T-cell (primary cell): ENCODE measurements at places on chromosomes 1 and 21.
A peak's percentile ranks its signal among the peaks of the same experiment; 100 is the strongest.

DNA sequence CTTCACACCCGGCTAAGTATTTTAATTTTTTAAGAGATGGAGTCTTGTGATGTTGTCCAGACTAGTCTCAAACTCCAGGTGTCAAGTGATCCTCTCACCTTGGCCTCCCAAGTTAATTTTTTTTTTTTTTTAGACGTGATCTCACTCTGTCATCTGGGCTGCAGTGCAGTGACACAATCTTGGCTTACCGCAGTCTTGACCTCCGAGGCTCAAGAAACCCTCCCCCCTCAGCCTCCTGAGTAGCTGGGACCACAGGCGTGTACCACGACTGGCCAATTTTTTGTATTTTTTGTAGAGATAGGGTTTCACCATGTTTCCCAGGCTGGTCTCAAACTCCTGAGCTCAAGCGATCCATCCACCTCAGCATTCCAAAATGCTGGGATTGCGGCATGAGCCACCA is 11.7 kb upstream of the IFNLR1 start:
- no peak for DNase-seq

DNA sequence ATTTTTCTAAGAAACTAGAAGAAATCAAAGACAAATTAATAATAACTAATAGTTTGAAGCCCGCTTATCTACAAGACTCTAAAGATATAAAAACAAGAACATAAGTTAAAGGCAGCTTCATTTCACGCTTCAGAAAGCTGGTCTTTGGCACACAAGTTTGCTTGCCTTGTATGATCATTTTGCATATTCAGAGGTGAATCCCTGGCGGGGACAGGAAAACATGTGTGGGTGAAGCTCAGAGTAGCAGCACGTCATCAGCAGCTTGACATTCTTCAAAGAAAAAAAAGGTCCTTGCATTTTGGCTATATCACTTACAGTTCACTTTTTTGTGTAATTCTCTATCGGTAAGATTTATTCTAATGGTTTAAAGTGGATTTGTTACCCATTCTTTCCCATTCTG is 1911.8 kb downstream of the MRPL39 start:
- DNase-seq = no peak

GRCh38 chr1:93443454-93443853 is 4.5 kb upstream of the FNBP1L start:
- DNase-seq = no peak

DNA sequence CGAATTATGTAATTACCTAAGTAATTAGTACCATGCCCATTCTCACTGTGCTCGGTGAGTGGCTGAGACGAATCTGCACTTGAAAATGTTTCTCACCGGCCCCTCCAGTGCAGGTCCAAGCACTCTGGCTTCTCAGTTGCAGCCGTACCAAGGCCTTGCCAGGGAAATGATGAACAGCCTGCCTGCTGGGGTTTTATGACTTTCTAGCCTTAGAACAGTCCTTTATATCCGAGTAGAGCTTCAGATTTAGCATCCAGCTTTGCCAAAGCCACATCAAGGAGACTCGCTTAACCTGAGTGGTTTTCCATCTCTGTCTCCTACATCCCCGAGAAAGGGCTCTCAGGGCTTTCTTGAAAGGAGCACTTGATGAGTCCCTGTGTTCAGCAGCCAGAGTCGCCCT is 83.4 kb downstream of the GREM2 start:
- no peak for DNase-seq

DNA sequence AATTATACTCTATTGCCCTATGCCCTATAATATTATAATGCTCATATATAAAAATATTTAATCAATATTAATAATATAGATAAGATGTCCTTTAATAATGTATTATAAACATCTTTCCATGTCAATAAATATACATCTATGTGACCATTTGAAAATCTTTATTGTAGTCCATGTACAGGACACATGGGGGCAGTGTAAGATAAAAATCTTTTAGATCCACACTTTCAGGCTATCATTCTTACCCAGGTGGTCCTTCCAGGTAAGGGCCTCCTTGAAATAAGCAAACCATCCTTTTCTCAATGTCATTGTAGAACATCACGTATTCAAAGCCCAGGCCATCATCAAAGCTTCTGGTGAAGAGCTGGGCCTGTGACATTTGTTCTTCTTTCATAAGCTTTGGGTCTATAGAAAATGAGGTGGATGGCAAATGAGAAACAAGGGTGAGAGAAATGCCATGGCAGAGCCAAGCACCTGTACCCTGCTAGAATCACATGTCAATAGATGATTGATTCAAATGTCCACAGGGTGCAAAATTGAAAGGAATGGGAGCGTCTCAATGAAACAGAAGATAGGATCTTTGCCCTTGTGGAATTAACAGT is 20.2 kb downstream of the THEM4 start:
- DNase-seq = no peak

GRCh38 chr1:110872366-110872744 is 593 bp upstream of the CD53 start:
- no peak for DNase-seq

DNA sequence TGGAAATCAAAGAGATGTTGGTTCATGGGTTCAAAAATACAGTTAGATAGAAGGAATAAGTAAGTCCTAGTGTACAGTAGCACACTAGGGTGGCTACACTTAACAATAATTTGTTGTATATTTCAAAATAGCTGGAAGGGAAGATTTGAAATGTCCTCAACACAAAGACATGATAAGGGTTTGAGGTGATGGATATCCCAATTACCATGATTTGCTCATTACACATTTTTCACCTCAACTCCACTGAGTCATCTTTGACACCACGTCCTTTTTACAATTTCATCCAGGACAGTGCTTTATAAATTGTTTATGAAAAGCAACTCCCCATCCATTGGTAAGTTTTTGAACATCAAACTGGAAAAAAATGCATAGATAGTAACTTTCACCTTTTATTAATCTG is 208.3 kb downstream of the ZC3H11B start:
- DNase-seq = no peak

GRCh38 chr1:243667133-243667532 is 182.9 kb downstream of the AKT3 start:
- no peak for DNase-seq

DNA sequence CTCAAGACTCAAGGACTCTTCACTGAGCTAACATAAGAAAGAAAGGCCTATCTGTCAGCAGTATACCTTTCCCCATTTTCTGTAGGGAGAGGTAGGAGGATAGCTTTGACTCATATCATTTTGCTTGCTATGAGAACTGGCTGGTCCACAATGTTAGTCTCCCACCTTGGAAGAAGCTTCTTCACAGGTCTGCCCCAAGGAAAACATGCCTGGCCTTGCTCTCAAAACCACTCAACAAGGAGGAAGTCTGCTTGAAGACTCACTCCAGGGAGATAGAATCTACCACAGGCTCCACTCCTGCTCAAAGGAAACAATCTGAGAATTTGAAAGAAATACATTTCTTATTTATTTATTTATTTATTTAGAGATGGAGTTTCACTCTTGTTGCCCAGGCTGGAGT is 29.5 kb upstream of the LAMC1 start:
- DNase-seq = no peak

GRCh38 chr1:148362216-148362611 is 120.9 kb downstream of the PPIAL4G start:
- DNase-seq = no peak

- no peak for DNase-seq
Measured at GRCh38 chr1:54583871-54584270, 35.8 kb downstream of the ACOT11 start.

DNA sequence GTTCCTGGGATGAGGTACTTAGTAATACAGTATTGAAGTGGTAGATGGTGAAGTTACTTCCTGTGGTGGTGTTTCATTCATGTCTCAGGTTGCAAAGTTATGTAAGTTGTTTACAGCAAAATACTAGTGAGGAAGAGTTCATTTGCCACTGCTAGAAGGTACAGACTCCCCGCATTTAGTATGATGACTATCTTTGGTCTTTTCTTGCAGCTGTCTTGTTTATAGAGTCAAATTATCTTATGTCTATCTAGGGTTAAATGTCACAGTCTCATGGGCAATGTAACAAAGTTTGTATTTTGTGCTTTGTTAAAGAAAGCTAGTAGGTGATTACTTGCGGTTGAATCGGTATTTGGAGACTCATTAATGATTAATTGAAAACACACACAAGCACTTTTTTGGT is 50.2 kb downstream of the LRRC8D start:
- DNase-seq = no peak

- no peak for DNase-seq
Measured at GRCh38 chr1:17973694-17974093, 133.9 kb upstream of the IGSF21 start.

- DNase-seq = no peak
Measured at GRCh38 chr1:159598196-159598595, 10.6 kb downstream of the APCS start.

- DNase-seq = no peak
Measured at GRCh38 chr1:204335085-204335484, 24.6 kb downstream of the PLEKHA6 start.

GRCh38 chr1:230291731-230292620 is 134.2 kb downstream of the PGBD5 start:
- no peak for DNase-seq

DNA sequence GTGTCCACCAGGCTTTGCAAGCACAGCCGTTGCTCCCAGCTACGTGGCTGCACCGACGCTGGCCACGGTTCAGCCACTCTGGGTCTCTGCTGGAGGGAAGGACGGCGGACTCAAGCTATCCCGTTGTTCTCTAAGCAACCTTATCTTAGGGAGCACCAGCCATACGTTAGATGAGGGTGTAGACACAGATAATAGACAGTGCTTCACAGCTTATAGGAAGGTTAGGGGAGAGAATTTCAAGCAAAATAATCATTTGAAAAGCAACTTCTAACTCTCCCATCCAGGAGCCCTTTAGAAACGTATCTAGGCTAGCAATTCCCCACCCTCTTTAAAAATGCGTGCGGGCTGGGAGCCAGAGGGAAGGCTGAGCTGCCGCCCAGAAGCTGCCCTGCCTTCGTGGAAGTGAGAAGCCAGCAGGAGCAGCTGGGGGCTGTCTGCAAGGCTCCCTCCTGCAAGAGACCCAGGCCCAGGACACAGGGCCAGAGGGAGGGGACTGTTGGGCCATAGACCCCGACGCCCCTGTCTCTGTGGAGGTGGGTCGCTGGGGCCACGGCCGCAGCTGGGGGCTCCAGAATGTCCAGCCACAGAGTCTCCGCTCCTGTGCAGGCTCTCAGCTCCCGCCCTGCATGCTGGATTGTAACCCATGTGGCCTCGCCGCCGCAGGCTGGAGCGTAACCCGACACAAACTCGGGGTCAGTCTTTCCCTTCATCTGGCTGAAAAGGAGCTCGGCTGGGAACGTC is 31.2 kb upstream of the COL6A2 start:
- DNase-seq = no peak

- DNase-seq = no peak
Measured at GRCh38 chr1:71231751-71232150, 150.9 kb upstream of the ZRANB2 start.

DNA sequence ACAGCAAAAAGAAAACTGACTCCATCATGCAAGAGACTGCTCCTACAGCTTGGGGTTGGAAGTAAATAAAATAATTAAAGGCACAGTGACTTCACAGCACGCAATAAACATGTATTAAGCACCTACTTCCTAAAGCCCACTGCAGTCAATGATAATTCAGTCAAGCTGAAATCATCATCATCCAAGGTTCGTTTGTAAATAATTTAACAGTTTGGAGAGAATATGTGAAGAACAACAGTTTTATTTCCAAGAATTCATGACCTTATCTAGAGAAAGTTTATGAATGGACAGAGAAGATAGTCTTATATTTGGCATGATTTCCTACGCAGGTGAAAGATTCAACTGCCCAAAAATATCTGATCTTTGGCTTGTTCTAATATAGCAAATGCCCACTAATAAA is 86.8 kb downstream of the SMYD3 start:
- no peak for DNase-seq

DNA sequence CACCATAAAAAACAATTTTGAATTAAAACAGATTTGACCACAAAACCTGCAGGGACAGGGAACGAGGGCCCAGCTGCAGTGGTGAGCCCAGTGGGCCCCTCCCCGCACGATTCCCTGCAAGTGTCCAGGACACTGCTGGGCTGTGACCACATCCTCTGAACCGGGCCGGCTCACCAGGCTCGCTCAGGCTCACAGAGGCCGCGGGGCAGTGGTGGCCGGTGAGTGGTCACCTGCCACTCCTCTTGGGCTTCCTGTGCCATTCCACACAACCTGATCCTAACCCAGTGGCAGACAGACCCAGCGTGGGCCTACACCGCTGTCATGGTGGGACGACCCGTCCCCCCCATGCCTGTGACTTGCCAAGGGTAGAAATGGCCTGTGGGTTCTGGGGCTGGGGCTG is 36.5 kb upstream of the RIPK4 start:
- no peak for DNase-seq

DNA sequence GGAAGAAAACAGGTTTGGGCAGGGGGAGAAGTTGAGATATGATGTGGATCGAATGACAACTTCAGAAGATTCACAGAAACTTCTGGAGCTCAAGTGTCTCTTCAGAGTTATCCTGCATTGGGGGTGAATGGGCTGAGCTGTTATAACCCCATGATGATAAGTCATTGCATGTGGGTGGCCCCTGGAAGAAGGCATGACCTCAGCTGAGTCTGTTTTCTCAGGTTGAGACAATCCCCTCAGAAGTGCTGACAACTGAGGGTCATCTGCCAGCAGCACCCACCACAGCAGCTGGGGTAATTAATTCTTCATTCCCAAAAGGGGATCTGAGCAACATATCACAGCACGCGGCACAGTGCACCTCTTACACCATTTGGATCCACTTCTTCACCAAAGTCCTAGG is 138.6 kb upstream of the CAMK1G start:
- no peak for DNase-seq

DNA sequence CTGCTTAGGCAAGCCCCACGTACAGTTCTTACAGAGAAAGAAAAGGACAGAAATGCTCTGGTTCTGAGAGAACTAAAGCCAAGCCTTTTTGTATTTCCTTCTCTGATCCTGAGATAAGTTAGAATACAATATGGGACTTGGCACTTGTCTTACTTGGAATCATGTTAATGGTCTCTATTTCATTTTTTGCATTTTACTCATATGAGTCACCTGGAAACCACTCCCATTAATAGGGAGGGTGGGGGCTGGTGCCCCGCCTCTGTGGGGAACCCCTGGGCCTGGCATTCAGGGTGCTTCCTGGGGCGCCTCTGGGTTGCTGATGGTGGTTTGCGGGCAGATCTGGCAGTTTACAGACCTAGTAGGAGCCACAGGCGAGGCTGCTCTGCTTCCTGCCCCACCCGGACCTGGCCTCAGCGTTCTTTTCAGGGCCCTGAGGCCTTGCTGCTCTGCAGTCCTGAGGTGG is 26.7 kb downstream of the TSPAN2 start:
- peak; percentile 95 for DNase-seq

DNA sequence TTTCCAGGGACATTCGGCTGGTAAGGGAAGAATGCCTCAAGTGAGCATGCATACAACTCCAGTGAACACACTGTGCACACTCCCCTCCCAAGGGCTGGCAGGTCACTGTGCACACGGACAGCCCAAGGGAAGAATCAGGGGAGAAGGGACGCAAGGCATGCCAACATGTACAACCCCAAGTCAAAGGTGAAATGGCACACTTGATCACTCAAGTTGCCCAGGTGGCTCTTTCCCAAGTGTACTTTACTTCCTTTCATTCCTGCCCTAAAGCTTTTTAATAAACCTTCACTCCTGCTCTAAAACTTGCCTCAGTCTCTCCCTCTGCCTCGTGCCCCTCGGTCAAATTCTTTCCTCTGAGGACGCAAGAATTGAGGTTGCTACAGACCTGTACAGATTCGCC is 13.5 kb upstream of the SLC1A7 start:
- no peak for DNase-seq
